Ureter (tissue), 1 donor: ENCODE measurements at places on chromosomes 7 and 10. TPM values are rescaled to one million over a fixed set of nuclear protein-coding genes. Genes with fewer than 3 reads are reported as not detected.

The GSTO2 gene
- total RNA-seq, result 47.0 TPM

The RTKN2 gene
- total RNA-seq, result 0.78 TPM

DNA sequence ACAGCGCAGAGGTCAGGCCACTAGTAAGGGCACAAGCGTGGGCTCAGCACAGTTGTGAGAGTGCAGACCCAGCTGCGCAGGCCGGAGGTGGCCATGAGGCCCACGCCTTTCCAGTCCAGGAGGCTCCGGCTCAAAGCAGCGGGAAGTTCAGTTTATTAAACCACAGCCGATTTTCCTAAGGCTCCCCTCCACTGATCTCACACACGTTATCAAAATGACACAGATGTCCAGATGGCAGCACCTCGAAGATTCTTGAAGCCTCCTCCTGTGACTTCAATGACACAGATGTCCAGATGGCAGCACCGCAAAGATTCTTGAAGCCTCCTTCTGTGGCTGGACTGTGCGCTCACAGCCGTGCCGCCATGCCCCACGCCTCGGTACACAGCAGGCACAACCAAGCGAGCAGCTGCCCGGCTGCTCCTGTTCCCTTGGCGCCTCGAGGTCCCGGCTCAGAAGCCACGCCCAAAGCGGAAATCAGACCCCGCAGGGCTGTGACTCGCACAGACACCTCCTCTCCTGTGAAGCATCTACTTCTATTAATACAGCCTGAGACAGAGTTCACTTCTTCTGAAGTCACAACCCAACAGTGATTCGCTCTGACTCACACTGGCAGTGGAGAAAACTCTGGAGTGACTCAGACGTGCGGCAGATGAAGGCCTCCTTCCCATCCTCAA, 122.7 kb downstream of the MAD1L1 start:
- no peak for DNase-seq

GRCh38 chr10:58050575-58050974, 217.1 kb downstream of the IPMK start:
- DNase-seq, result no peak

The MDH2 gene
- 177 TPM for total RNA-seq

The PLCE1 gene
- total RNA-seq, result 59.2 TPM

DNA sequence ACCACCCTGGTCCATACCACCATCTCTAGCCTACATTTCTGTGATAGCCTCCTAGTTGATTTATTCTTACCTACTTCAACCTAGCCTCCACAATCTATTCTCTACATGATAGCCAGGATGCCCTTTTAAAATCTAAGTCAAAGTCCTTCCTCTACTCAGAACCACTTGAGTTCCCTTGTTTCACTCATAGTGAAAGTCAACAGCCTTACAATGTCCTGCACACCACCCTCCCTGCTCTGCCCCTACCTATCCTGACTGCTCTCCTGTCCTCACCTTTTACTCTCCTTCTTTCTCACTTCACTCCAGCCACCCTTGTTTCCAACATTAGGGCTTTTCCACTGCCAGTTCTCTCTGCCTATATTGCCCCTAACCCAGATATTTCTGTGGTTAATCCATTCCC, 146.7 kb downstream of the GRM3 start:
- DNase-seq, result no peak

DNA sequence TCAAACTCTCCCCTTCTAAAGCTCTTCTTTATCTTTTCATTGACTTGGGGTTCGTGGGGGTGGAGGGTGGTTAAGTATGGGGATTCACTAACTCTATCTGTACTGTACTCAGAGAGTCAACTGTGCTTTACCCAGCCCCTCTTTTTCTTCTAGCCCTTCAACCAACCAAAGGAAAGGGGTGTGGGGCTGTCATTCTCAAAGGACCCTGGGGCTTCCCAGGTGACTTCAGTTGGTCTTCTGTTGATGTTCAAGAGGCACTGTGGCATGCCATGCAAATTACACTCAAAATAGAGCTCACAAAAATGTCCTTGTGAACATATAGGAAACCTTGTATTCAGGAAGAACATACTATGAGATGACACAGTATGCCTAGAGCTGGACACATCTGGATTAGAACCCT, 16.9 kb upstream of the RHOBTB1 start:
- DNase-seq, result no peak
